ENCODE measurements at places on chromosomes 4 and X. TPM values are rescaled to one million over a fixed set of nuclear protein-coding genes. Genes with fewer than 3 reads are reported as not detected.

AFP gene
- total RNA-seq, result not detected

PLAC8 gene
- 72.3 TPM for total RNA-seq

CDS1 gene
- total RNA-seq, result 0.12 TPM

CT45A2 gene
- not detected for total RNA-seq

TEX13B gene
- not detected for total RNA-seq

GPR50 gene
- not detected for total RNA-seq

CXCL5 gene
- total RNA-seq, result not detected

RADX gene
- 9.3 TPM for total RNA-seq

IQCM gene
- not detected for total RNA-seq

HPGDS gene
- not detected for total RNA-seq

DMRTC1B gene
- not detected for total RNA-seq

MAGEB2 gene
- not detected for total RNA-seq

GDPD2 gene
- total RNA-seq, result 0.11 TPM

FAT4 gene
- total RNA-seq, result not detected

PABPC1L2B gene
- total RNA-seq, result not detected

NUDT10 gene
- total RNA-seq, result 1.6 TPM

PRR32 gene
- not detected for total RNA-seq

SOX3 gene
- not detected for total RNA-seq

TSPAN7 gene
- 0.85 TPM for total RNA-seq

SULT1E1 gene
- not detected for total RNA-seq

DSPP gene
- total RNA-seq, result not detected

ETDA gene
- total RNA-seq, result not detected

ZAR1 gene
- total RNA-seq, result not detected

FAT1 gene
- 0.02 TPM for total RNA-seq

AGA gene
- total RNA-seq, result 20.8 TPM

TCEAL6 gene
- total RNA-seq, result not detected

DKC1 gene
- total RNA-seq, result 126 TPM

GPRASP1 gene
- total RNA-seq, result 4.2 TPM

HEPH gene
- total RNA-seq, result not detected

NRK gene
- total RNA-seq, result not detected

FOXR2 gene
- total RNA-seq, result not detected

TMA16 gene
- 54.7 TPM for total RNA-seq

CENPC gene
- 33.1 TPM for total RNA-seq

TLR10 gene
- not detected for total RNA-seq

RNF128 gene
- total RNA-seq, result not detected

SOD3 gene
- total RNA-seq, result not detected

CFAP99 gene
- not detected for total RNA-seq

MAP3K15 gene
- 1.2 TPM for total RNA-seq

PRSS12 gene
- not detected for total RNA-seq

PNCK gene
- total RNA-seq, result 0.71 TPM

All from activated CD4-positive, alpha-beta T cell treated with anti-CD3 and anti-CD28 coated beads for 36 hours (primary cell).